ENCODE measurements at places on chromosomes 1 and 21. TPM values are rescaled to one million over a fixed set of nuclear protein-coding genes. Genes with fewer than 3 reads are reported as not detected.

DNA sequence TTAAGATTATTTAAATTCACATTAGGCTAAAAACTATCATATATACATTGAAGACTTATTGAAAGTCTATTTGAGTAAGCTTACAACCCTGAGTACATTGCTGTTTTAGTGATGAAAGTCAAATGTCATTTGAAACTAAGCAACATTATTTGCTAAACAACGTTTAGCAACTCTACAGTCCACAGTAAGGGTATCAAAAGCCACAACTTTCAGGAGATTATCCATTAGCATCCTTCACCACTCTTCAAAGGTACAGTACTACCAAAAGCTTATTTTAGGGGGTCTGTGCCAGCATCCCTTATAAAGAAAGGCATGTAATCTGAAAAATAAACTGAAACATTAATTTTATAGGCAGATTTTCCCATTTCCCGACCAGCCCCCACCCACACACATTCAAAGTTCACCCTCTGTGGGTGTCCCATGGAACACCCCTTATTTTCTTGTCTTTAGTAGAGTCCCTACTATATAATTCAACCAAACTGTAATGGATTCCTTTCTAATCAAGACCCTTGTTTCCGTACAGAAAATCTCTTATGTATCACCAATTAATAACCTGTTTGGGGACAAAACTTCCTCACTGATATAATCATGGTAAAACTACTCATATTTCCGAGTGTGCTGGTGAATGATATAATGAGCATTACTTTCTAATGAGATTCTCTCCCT, 11.0 kb downstream of the SFPQ start:
- no peak overlapping the region for H3K4me3 ChIP-seq
- H3K27ac ChIP-seq: no peak overlapping the region
- H3K36me3 ChIP-seq: peaks cover 79% of the 10 kb centered on the region
- H3K27me3 ChIP-seq: no peaks in the 10 kb centered on the region
- DNase-seq: no peak

DNA sequence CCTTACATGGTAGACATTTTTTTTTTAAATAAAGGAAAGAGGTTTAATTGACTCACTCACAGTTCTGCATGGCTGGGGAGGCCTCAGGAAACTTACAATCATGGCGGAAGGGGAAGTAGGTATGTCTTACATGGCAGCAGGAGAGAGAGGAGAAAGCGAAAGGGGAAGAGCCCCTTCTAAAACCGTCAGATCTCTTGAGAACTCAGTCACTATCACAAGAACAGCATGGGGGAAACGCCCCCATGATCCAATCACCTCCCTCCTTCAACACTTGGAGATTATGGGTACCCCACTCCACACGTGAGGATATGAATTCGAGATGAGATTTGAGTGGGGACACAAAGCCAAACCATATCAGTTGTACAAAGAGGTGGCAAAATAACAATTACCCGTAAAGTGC, 301.7 kb downstream of the GRIK1 start:
- H3K27ac ChIP-seq: no peak overlapping the region
- no peaks in the 10 kb centered on the region for H3K4me1 ChIP-seq
- DNase-seq: no peak
- no peaks in the 10 kb centered on the region for H3K36me3 ChIP-seq
- no peaks in the 10 kb centered on the region for H3K27me3 ChIP-seq
- H3K4me3 ChIP-seq: no peak overlapping the region

Gene ESPN
- 4.3 TPM for total RNA-seq

Gene TPTE
- not detected for total RNA-seq

Gene ABCA4
- 1.3 TPM for total RNA-seq
